ENCODE measurements at places on chromosomes 4 and X. TPM values are rescaled to one million over a fixed set of nuclear protein-coding genes. Genes with fewer than 3 reads are reported as not detected.

The CSAG3 gene
- not detected for total RNA-seq

The XK gene
- under 0.01 TPM for total RNA-seq

The CDKL2 gene
- total RNA-seq = under 0.01 TPM

The ETFDH gene
- total RNA-seq = 22.2 TPM

The NDNF gene
- total RNA-seq = 0.56 TPM

The GLRB gene
- total RNA-seq = 11.7 TPM

The ZNF518B gene
- 33.8 TPM for total RNA-seq

The MAP7D2 gene
- 0.56 TPM for total RNA-seq

The ARHGAP36 gene
- total RNA-seq = not detected

The TMEM255A gene
- under 0.01 TPM for total RNA-seq

The HMX1 gene
- total RNA-seq = not detected

The RNF175 gene
- total RNA-seq = not detected

The CLIC2 gene
- total RNA-seq = 0.85 TPM

The TMEM35A gene
- 5.1 TPM for total RNA-seq

The CTAG2 gene
- not detected for total RNA-seq

The CCNA2 gene
- total RNA-seq = 97.6 TPM

The NXF2 gene
- not detected for total RNA-seq

The RTL5 gene
- 2.0 TPM for total RNA-seq

The CNKSR2 gene
- 2.3 TPM for total RNA-seq

The NHSL2 gene
- total RNA-seq = 0.77 TPM

The SLC4A4 gene
- 21.1 TPM for total RNA-seq

The FRYL gene
- 59.6 TPM for total RNA-seq

The FAM9B gene
- not detected for total RNA-seq

The WNK3 gene
- total RNA-seq = 1.1 TPM

The SORCS2 gene
- total RNA-seq = 0.19 TPM

The HNRNPD gene
- 13.8 TPM for total RNA-seq

The ATP1B4 gene
- not detected for total RNA-seq

The PAGE5 gene
- total RNA-seq = not detected

The HSD17B11 gene
- total RNA-seq = 45.4 TPM

The ZCCHC18 gene
- total RNA-seq = 0.19 TPM

The BEX1 gene
- 24.7 TPM for total RNA-seq

The GAGE12F gene
- total RNA-seq = not detected
